ENCODE measurements at places on chromosomes 6 and 20.

- no peak for DNase-seq
Observed at GRCh38 chr6:163985040-163985439, 570.5 kb downstream of the QKI start.

DNA sequence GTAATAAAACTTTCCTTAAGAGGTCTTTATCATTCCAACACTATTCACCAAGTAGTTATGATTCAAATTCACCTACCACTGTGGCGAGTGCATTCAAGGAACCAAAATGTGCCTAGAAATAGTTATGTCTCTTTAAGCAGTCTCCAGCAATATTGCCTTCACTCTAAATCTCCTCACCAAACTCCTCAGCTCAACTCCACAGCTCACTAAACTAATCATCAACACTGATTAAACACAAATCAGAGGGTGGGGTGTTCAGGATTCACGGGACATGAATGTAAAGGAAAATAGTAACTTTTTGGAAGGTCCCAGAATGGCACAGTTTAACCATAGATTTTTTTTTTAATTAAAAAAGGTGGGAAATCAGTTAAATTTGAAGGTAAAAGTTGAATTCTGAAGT is 70.5 kb upstream of the THEMIS start:
- DNase-seq: no peak

- DNase-seq: no peak
Observed at GRCh38 chr6:116352515-116353471, 18.0 kb upstream of the DSE start.

DNA sequence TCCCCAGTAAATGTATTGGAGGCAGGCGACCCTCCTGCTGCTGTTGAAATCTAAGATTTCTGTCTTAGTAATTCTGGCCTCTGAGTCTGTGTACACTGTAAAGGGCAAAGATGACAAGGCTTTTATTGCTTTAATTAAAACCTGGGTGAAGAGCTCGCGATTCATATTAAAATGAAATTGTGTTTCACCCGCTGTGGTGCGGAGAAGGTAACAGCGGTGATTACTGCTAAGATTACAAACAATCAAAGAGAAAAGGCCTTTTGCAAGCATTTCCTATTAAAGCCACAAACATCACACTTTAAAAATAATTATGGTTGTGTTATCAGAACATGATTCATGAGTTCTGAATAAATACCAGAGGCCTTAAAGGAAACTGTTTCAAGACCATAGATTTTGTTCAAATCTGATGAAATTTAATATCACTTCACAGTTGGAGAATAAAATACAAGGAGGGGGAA is 69.3 kb downstream of the TOX2 start:
- DNase-seq: no peak

- no peak for DNase-seq
Observed at GRCh38 chr6:167098825-167099225, 24.1 kb upstream of the CCR6 start.

DNA sequence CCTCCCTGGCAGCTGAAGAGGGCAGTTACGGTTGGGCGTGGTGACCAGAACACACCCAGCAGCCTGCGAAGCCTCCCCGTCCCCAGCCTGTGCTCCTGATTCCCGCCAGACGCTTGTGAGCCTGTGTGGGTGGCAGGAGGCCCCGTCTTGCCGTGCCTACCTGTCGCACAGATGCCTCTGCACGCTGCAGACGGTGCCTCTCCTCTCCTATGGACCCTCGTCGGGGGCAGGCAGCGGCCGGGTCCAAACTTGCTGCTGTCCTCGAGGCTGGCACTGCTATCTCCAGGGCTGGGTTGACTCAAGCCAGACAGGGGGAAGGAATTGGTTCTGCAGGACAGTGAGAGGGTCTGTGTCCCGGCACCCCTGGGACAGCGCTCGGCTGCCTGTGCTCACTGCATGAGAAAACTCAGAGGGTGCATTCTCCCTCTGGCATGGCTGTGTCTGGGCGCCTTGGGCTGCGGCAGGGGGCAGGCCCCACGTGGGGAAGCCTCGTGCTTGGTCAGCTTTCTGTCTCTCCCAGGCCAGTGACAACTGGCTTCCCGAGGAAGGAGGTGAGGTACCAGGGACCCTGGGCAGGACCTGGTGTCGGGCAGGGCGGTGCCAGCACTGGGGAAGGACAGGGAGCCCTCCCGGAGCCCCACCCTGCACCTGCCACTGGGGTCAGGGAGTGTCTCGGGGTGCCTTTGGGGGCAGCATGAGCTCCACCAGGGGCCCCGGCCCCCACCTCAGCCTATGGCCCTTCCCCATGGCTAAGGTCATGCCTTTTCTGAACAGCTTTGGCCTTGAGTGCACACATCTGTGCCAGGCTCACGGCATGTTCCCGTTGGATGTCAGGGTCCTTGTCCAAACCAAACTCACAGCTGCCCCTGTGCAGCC is 127.5 kb downstream of the TAF4 start:
- DNase-seq: no peak

- DNase-seq: no peak
Observed at GRCh38 chr20:42401613-42402012, 783.4 kb upstream of the CHD6 start.

- DNase-seq: no peak
Observed at GRCh38 chr6:85329196-85329595, 120.7 kb upstream of the NT5E start.

- DNase-seq: peak; percentile 51
Observed at GRCh38 chr6:160137989-160138835, 16.6 kb downstream of the SLC22A1 start.

DNA sequence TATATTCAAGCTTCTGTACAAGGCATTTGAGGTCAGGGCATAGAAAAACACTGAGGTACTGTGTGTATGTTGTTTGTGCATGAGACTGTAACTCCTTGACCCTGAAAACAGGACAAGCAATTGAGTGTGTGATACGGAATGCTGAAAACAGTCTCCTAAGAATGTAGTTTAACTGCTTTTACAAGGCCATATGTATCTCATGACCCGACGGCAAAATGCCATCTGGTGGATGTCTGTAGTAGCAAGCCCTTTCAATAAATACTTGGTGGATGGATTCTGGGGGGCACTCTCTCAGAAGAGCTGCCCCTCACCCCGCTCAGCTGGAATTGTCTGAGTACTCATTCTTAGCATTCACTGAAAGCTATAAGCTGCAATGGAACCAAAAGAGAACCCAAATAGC is 69.3 kb upstream of the EYS start:
- no peak for DNase-seq

DNA sequence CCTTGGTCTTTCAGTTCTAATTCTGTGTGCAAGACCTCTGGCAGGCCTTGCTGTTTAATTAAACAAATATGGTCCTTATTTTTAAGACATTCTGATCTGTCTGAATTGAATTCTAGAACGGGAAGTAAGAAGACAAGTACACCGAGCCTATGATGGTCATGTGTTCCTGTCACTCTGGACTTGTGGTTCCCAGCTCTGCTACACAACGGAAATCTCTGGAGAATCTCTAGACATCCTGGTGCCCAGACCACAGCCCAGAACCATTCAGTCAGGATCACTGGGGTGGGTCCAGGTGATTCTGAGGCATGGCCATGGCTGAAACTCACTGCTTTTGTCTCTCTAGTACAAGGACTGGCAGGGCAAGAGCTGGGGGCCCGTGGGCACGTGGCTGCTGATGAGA is 15.9 kb upstream of the KCNK16 start:
- DNase-seq: no peak

GRCh38 chr6:166275714-166276166 is 32.5 kb downstream of the PRR18 start:
- peak; percentile 52 for DNase-seq

DNA sequence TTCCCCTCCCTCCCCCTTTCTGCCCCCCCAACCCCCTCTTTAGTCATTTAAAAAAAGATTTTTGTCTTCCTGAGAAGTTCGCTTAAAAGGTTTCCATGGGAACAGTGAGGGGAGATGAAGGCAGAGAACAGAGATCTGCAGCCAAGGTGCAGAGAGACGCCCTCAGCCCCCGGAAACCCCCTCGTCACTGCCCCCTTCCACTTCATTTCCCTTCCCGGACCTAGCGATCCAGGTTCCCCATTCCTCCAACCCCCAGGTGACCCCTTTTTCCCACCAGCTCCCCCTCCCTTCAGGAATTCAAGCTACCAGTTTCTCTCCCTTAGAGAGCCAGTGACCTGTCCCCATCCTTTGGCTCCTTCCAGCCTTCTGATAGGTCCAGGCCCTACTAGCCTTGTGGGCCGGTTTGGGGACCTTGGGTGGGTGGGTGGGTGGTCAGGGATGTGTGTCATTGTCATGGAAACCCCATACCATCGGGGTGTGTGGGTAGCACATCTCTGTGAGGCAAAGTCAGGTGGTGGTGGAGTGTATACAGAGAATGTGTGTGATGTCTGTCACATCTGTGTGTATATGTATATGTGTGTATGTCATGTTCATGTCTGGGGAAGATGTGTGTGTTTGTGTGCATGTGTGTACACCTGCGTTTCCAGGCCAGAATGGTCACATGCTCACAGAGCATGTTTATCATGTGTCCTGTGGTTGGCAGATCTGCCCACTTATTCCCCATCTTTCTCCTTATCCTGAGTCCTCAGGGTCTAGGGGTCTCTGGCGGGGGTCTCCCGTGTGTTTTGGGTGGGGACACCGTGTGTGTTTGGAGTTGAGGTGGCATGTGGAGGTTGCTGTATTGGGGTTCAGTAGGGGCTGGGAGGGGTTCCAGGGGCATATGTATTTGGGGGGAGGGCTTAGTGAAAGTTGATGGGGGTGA is 7.0 kb downstream of the SYNGAP1 start:
- DNase-seq: no peak

- DNase-seq: peak; percentile 61
Observed at GRCh38 chr20:57266291-57267157, at the start of gene BMP7. Gene BMP7 (minus strand): TSS chr20:57266641. CDS start chr20:57266122, 519 bp downstream.

- DNase-seq: no peak
Observed at GRCh38 chr6:24566020-24566767, 71.4 kb downstream of the ALDH5A1 start.

DNA sequence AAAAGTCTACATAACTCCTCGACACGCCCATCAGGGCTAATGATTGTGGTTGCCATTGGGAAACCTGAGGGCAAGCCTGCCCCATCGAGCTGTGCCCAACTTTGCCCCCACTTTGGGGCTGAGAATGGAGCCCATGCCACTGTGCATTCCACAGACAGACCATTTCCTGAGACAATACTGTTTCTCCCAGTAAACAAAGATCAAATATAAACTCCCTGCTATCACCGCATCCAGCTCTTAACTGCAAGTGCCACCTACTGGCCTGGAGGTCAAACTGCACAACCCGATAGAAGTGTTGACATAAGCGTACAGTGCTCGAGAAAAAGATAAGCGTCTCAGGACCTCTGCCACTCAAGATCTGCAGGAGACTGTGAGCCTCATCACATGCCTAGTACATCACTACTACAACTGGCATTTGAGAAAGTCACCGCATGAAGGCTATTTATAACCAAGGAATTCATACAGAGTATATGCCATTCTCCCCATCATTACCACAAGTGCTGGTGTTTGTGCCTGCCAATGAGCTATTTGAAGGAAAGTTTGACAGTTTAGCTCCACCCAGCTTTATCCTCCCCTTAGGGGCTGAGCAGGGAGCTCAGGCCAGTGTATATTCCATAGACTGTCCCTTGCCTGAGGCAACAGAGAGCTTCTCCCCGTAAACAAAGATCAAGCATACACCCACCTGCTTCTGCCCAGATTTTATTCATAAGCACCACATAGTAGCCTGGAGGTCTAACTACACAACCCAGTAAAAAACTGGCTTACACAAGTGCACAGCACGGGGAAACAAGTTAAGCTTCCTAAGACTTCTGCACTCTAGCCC is 4.5 kb upstream of the DEFB126 start:
- DNase-seq: no peak

DNA sequence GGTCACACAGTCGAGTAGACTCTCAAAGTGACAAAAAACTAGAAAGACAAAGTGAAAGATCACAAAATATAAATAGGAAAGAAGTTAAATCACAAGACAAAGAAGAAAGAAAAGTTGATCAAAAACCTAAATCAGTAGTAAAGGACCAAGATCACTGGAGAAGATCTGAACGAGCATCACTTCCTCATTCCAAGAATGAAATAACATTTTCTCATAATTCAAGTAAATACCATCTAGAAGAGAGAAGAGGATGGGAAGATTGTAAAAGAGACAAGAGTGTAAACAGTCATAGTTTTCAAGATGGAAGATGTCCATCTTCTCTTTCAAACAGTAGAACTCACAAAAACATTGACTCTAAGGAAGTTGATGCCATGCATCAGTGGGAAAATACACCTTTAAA is 31.6 kb upstream of the GJA10 start:
- no peak for DNase-seq

GRCh38 chr6:154502553-154502952 is 7.9 kb downstream of the CNKSR3 start:
- no peak for DNase-seq

GRCh38 chr6:143200167-143200770 is 139.6 kb downstream of the AIG1 start:
- no peak for DNase-seq

GRCh38 chr6:90611543-90612312 is 24.9 kb upstream of the MAP3K7 start:
- no peak for DNase-seq

DNA sequence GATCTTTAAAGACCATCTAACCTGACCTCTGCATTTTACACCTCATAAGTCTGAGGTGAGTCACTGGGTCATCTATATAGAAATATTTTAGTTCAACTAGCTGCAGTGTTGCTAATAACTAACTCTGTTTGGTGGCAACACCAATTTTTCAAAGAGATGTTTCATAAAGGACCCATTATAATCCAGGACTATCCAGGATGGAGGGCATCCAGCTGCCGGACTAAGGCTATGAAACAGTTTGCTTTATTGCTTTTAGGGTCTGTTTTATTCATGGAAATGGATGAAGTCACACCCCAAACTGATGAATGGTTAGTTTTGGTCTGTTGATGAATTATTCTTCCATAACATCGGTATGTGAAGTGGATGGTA is 204.2 kb upstream of the GMDS start:
- DNase-seq: no peak

DNA sequence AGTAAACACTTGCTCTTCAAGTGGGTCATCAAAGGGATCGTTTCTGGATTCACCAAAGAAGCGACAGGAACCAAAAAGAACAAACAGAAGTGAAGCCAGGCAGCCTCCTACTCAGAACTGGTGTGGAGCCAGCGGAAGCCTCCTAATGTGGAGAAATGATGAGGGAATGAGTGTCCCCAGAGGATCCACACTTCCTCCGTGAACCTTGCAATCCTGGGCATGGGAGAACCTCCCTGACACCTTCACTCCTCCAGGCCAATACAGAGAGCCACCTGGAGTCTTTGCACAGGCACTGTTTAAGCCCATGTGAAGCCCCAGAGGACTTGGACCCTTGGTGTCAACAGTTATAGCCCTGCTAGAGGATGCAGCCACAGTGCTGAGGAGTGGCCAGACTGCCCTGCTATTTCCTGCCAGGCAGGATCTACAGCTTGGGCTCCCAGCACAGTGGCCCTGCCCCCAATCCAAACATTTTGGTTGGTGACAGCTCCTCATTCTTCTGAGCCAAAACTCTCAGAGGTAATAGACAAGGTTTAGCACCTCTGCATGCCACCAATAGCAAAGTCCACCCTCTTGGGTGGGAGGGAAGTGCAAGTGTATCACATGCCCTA is 23.2 kb upstream of the SERINC1 start:
- DNase-seq: no peak
